ENCODE measurements at places on chromosomes 3 and 15. TPM values are rescaled to one million over a fixed set of nuclear protein-coding genes. Genes with fewer than 3 reads are reported as not detected.

DNA sequence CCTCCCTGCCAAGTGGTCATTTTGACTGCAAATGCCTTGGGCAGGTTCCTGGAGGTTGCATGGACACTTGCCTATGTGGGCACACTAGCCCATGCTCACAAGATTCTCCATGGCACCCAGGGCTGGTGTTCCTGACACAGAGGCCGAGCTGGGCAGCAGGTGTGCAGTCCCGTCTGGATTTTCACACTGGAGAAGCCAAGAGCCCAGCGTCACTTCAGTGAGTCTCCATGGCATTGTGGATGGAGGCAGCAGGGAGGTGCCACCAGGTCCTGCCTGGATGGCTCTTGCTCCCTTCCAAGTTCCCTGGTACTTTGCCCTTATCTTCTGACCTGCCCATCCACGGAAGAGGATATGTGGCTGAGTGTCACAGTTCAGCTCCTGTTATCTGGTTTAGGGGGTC lies 63.7 kb upstream of the PLCL2 start:
- no peak for DNase-seq

The FBXO40 gene
- total RNA-seq, result 0.13 TPM

The CADM2 gene
- total RNA-seq, result 1.3 TPM

DNA sequence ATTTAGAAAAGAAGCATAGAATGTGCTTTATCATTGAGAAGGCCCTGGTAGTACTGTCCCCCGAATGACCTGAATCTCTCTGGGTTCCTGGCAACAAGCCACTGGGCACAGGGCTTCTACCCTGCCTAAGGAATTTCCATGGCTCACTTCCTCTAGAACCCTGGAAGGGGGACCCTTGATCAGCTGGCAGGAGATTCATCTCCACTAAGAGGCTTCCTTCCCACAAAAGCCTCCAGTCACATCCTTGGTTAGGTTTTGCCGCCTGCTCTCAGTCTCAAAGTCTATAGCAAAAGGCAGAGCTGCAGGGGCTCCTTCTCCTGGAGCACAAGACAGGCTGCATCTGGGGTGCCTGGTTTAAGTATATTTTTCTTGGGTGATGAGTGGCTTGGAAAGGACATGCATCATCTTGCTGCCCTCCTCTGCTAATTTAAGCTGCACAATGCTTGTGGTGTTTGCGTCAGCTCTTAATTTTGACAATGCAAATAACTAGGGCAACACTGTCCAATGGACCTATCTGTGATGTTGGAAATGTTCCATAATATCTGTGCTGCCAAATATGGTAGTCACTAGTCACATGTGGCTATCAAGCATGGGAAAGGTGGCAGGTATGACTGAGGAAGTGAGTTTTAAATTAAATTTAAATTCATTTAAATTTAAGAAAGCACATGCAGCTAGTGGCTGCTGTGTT lies 33.4 kb upstream of the RARRES1 start:
- no peak for DNase-seq

The WDR93 gene
- total RNA-seq, result not detected

DNA sequence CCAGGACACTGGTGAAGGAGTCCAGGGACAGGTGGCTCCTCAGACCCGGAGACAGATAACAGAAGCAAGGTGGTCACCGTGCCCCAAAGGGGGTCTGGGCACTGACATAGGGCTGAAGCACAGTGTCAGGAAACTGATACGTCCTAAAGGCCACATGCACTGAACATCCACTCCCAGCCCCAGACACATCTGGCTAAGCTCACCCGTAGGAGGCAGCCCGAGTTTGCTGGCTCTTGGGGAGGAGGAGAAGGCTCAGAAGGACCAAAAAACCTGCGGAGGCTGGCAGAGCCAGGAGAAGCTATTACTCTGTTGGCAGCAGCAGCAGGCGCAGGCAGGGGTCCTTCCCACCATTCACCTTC lies 1.2 kb downstream of the CACNA2D2 start:
- DNase-seq, result no peak

DNA sequence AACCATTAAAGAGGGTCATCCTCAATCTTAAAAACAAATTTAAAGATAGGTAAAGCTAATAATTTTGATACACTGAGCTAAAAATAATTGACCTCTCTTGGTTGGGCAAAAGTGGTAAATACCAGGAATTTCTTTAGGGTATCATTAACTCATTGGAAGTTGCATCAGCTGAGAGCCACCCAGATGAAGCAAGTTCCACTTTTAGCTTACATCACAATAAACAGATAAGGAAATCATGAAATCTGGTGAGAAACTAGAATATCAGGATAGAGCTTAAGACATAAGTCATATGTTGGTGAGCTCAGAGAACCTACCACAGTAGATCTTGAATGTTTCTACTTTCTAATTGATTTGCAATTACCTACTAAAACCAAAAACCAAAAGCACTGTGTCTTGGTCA lies 97.4 kb upstream of the SLC2A2 start:
- DNase-seq, result no peak

The ERICH6 gene
- 0.18 TPM for total RNA-seq

The SI gene
- total RNA-seq, result not detected

The P4HTM gene
- 36.6 TPM for total RNA-seq

GRCh38 chr15:63231706-63232105 lies 42.3 kb downstream of the RAB8B start:
- DNase-seq, result no peak

DNA sequence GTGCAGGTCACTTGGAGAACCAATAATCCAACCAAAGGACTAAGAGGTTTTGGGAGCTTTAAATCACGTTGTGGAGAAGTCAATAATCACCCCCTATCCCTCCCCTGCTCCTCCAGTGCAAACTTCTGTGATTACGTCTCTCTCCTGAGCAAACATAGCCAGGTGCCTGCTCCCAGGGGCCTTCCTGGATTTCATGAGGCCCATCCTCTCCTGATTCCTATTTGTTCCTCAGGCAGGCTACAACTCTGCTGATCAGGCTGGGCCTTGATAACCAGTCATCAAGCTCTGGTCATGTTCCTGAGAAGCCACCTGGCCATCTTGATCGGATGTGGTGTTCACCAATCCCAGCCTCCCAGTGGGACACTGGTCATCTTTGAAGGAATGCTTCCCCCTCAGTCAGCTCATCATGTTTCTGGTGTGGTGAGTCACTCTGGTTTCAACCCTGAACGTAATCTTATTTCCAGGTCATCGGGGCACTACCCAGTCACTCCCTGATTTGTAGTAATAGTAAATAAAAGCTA lies 2.9 kb upstream of the ZNF710 start:
- no peak for DNase-seq

DNA sequence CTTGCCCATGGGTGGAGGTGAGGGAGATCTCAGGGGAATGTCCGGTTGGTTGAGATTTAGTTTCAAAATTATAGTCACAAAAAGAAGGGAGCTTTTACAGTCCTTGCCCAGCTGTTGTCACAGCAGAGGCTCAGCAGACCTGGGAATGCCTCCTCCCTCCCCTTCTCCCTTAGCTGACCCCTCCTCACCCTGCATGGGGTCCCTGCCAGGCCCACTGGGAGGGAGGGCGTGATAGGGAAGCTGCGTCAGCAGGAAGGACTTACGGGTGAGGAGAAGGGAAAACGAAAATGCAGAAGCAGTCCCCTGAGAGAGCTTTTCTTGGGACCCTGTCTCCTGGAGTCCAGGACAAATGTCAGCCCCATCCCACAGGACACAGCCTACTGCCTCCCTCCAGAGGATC lies 18.9 kb downstream of the SCN5A start:
- no peak for DNase-seq

DNA sequence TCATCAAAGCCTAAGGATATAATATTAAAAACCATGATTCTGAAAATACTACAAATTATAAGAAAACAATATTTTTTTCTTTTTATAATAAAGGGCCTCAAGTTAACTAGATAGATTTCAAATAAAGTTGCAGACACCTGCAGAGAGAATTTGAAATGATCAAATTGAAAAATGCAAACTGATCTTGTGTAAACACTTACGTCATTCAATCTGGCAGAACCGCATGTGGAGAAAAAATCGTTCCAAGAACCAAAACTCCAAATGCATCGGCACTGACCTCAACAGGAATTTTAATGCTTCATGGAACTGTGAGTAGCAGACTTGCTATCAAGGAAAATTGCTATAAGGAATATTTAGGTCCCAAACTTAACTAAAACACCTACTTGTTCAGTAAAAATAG lies 17.2 kb downstream of the CPA3 start:
- no peak for DNase-seq

DNA sequence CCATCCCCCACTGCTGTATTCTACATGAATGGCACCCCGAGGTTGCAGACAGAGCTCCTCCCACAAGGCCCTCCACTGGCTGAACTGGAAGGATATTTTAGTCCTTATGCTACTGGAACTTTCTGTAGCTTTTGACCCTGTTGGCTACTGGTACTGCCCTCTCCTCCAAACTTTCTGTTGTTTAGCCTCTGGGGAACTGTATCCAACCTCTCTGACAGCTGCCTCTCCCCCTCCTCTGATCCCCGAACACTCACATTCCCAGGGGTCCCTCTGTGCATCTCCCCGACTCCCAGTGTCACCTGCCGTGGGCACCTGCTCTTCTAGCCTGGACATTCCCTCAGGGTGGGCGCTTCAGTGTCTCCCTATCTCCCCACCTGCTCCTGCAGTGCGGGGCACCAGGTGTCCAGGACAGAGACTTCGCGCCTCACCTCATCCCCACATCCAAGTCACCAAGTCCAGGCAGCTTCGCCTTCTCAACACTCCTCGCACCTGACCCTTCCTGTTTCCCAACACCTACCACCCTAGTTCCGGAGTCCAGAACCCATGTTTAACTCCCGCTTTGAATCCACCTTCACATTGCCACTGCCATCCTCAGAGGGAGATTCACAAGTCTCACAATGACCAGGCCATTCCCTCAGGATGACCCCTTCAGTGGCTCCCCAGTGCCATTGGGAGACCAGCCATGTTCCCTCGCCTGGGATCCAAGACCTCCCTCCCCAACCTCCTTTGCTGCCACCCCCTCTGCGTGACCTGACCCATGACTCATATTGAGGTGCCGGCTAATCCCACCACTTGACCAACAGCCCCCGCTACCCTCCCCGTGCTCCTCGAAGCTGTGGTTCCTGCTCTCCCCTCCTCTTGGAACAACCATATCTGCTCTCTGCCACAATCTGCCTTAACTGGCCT lies 34.2 kb downstream of the BDH1 start:
- DNase-seq, result peak; percentile 45

DNA sequence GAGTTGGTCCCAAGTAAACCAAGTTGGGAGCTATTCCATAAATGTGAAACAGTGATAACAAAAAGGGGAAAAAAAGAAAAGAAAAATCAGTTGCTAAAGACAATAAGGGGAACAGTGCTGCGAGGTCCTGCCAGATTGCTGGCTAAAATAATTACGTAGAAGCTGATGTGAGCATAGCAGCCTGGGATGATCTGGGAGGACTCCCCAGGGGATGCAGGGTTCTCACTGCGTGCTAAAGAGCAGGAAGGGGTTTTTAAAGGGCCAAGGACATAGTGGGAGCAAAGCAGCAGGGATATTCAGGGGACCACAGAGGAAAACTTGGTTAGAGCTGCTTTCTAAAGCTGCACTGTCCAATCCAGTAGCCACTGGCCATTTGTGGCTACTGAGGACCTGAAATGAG lies 133.0 kb upstream of the UMPS start:
- no peak for DNase-seq

DNA sequence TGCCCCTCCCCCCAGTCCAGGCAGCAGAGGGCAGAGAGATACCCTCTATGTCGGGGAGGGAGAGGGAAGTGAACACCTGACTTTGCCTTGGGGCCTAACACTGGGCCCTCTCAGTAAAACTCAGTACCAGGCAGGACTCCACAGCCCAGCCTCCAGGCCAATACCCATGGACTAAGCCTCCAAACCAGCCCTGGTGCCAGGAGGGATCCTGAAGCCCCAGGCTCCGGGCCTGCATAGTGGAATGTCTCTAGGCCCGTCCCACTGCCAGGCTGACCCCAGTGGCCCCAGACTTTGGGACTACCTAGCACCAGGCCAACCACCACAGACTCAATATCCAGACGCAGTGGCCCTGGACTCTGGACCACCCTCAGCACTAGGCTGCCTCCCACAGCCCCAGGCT lies 46.6 kb downstream of the CRYGS start:
- no peak for DNase-seq

The PPP1R2 gene
- 53.0 TPM for total RNA-seq

The DZIP1L gene
- total RNA-seq, result 48.3 TPM

GRCh38 chr3:68360492-68360891 lies 571.9 kb downstream of the TAFA4 start:
- DNase-seq, result no peak

The ETV5 gene
- 34.0 TPM for total RNA-seq

DNA sequence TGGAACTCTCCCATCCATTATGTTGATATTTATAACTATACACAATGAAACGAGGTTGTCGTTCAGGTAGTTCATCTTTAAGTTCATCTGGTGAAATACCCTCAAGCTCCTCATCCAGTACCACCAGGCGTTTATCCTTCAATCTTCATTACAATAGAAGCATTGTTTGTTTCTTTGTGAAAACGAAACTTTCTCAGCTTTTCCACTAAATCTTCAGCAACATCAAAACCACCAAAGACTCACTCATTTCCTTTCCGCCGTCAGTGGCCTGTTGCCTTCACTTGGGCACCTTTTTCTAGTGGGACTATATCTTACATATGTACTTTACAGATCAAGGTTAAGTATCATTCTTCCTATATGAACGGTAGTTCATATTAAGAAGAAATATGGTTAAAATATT lies 44.1 kb upstream of the TFG start:
- DNase-seq, result no peak

- DNase-seq, result no peak
These were observed 477.8 kb downstream of the RBMS3 start for GRCh38 chr3:29758434-29759322.

- no peak for DNase-seq
These were observed 167.8 kb upstream of the CCDC54 start for GRCh38 chr3:107209302-107209990.

GRCh38 chr15:76340803-76341365 lies 4.3 kb downstream of the ISL2 start:
- no peak for DNase-seq

GRCh38 chr3:170751083-170751898 lies 118.7 kb downstream of the RPL22L1 start:
- DNase-seq, result peak; percentile 85

- DNase-seq, result no peak
These were observed 1.1 kb downstream of the SLCO2A1 start for GRCh38 chr3:134028486-134029255.

DNA sequence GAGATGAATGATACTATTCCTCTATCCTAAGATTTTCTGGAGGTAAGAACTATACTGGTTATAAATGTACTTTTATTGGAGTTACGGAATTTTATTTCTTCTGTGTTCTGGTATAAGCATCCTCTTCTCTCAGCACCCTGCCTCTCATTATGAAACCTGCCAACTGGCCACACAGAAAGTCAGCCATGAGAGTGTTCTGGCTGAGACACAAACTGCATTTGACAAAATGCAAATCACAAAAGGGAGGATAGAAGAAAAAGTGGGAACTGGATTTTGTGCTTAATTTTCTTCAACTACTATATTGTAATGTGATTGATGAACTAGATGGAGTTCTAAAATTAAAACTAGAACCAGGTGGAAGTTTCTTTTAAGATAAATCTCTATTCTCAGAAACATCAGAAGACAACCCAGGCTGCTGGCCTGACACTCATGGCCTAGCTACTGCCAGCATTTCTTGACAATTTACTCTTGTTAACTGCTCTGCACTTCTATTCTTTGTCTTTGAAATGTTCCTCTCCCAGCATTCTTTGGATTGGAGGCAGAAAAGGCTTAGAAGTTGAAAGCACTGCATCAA lies 143.1 kb downstream of the WDR76 start:
- no peak for DNase-seq

- no peak for DNase-seq
These were observed 26.3 kb upstream of the THRB start for GRCh38 chr3:24520976-24521419.

The ACP3 gene
- total RNA-seq, result 4.2 TPM

Data from aorta (tissue), 5 donors.